Ammon's horn (tissue), 1 donor: ENCODE measurements at places on chromosomes 3 and 15.

- no peak for DNase-seq
Observed at GRCh38 chr3:186171521-186171920, 62.6 kb upstream of the ETV5 start.

- peak; percentile 65 for DNase-seq
Observed at GRCh38 chr15:25790000-25790660, 73.0 kb downstream of the ATP10A start.

DNA sequence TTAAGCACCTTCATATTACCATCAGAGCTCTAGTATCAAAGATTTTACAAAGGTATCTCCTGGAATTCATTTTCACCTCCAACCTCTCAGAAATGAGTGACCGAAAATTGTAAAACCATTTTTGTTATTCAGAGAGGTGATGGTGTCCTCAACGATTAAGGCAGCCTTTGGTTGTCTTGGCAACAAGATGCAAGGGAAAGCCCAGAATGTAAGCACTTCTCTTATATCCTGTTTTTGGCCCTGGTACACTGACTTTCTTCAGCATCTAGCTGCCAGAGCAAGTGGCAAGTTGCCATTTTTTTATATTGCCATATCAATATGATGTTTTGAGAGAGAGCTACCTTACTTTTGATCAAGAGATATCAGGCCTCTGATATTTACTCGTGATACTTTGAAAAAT lies 384.9 kb upstream of the NECTIN3 start:
- no peak for DNase-seq

GRCh38 chr3:104263477-104263876 lies 1103.2 kb upstream of the ALCAM start:
- DNase-seq = no peak

GRCh38 chr3:46748170-46748569 lies 30.5 kb upstream of the PRSS50 start:
- DNase-seq = no peak

DNA sequence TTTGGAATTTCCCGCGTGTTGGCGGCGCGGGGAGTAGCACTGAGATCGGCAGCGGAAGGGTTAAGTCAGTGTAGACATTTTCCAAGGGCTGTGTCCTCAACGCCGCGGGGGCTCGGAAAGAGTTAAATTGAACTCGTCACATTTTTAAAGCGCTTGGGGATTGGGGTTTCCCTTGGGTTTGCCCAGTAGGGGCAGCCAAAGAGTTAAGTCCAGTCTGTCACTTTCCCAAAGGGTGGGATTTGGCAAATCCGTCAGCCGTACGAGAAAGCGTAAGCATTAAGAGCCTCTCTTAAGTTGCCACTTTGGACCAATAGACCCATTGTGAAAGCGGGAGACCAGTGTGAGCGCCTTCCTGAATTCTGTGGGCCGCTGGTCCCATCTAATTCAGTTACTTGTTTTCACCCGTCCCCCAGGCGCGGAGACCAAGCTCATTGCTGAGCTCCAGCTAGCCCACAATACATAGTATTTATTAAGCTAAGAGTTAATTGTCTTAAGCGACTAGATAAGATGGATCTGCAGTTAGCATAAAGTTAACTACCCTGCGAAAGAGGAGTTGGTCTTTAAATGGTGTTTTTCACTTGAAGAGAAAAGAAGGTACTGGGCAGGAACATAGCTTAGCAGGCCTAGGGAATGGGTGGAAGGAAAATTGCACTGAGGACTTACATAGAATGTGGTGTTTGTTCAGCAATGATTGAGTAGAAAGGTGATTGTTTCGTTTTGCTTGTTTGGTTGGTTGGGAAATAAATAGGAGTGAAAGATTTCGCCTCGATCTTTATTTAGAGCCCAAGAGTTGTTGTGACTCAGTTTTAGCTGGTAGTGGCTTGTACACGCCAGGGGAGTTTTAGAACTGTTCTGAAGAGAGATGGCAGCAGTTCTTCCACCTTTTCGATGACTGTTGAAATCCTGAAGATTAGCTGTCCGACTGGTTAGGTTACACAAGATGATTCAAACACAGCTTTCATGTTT lies 932 bp downstream of the ARL8B start:
- DNase-seq = peak; percentile 68

GRCh38 chr15:75834021-75834420 lies 9.2 kb upstream of the UBE2Q2 start:
- DNase-seq = no peak
